ENCODE measurements at places on chromosomes 1 and 21.
A peak's percentile ranks its signal among the peaks of the same experiment; 100 is the strongest.

- DNase-seq, result peak; percentile 71
Observed at GRCh38 chr1:174743654-174744561, 255.8 kb upstream of the CACYBP start.

- DNase-seq, result no peak
Observed at GRCh38 chr1:71649608-71650007, 568.8 kb upstream of the ZRANB2 start.

GRCh38 chr1:41704196-41704595, 214.5 kb downstream of the HIVEP3 start:
- no peak for DNase-seq

GRCh38 chr1:18886003-18886335, 16.4 kb downstream of the ALDH4A1 start:
- DNase-seq, result no peak

- DNase-seq, result no peak
Observed at GRCh38 chr1:165494949-165495857, 48.6 kb upstream of the LRRC52 start.

DNA sequence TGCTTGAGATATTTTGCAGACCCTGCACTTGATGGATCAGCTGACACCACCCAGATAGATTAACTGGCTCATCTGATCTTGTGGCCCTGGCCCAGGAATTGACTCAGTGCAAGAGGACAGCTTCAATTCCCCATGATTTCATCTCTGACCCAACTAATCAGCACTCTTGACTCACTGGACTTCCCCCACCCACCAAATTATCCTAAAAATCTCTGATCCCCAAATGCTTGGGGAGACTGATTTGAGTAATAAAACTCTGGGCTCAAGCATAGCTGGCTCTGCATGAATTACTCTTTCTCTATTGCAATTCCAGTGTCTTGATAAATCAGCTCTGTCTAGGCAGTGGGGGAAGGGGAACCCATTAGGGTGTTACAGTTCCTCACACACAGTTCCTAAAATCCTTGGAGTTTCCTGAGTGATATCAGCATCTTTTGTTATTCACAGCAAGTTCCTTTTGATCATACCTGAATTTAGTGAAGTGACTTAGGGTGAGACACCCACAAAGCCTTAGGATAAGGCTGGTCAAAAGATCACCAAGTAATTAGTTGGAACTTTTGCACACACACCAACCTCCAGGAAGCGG, 104.2 kb downstream of the COP1 start:
- peak; percentile 45 for DNase-seq

DNA sequence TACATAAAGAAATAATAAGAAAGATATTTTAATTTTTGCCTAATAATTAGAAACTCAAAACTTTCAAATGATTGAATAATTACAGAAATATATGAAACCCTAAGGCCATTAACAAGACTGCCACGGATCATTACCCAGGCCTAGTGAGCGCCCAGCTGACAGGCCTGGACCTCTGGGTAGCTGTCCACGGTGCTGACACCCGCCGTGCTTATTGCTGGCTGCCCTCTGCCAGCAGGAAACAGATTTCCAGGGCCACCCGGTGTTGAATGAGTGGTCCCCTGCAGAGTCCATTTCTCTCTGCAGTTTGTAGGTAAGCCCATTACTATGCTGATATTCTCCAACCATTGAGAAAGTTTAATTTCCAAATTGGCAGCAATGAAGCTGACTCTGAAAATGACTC, 254.4 kb upstream of the GJB5 start:
- DNase-seq, result peak; percentile 58

DNA sequence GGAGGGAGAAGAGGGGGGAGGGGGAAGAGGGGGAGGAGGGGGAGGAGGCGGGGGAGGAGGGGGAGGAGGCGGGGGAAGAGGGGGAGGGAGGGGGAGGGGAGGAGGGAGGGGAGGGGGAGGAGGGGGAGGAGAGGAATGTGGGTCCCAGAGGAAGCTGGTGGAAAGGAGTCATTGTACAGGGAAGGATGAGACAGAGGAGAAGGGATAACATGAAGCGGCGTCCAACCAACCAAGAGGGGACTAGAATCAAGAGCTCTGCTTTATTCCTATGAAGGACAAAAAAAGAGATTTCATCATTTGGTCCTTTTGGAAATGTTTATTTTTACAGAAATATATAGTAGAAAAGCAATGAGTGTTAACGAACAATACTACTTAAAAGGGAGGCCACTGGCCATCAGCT, 24.5 kb downstream of the COA6 start:
- DNase-seq, result no peak

- no peak for DNase-seq
Observed at GRCh38 chr1:174874331-174875053, 125.3 kb upstream of the CACYBP start.

DNA sequence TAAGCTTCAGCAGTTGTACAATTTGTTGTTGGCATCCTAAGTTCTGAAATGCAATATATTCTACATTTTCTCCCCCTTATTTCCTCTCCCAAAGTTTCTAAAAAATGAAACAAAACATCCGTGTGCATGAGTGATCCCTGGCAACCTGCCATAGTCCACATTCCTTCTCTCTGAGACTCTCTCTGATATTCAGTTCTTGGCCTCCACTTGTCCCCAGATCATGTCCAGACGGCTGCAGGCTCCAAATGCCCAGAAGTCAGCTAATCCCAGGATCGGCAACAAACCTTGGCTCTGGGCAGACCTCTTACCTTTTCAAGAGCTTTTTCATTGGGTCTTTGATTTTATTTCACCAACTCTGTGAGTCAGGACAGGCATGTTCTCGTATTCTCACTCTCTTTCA, 187.8 kb downstream of the ETS2 start:
- DNase-seq, result peak; percentile 46

DNA sequence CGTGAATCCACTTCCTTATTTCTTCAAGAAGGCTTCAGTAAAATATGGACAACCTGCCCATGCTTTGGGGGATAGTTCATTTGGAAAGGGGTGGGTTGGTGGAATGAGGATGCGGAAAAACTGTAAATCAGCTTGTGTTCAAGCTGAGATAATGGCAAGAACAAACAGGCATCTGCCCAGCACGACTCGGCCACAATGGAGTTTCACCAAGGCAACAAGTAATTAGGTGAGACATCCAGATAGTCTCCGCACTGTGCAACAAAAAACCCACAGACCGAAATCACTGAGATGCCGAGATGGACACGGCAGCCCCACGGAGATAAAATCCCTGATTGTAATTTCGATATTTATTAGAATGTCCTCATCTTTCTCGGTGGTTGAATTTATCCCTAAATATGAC, 455.2 kb downstream of the AJAP1 start:
- DNase-seq, result no peak

DNA sequence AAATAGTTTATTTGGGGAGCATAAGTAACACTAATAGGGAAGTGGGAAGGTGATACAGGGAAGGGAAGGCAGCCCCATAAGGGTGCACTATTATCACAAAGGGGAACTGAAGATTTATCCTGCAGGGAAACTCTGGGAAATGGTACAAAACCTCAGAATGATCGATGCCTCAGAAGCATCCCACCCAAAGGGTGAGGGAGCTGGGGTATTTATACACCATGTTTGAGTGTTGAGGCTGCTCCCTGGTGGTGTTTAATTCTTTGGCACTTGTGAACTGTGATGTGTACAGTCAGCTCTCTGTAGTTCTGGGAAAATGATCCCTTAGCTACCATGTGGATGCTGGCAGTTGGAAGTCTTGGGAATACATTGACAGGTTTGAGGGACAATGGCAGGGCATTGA, 5.1 kb upstream of the TRIM62 start:
- DNase-seq, result no peak

GRCh38 chr1:228011721-228012311, 5.0 kb downstream of the WNT3A start:
- no peak for DNase-seq

DNA sequence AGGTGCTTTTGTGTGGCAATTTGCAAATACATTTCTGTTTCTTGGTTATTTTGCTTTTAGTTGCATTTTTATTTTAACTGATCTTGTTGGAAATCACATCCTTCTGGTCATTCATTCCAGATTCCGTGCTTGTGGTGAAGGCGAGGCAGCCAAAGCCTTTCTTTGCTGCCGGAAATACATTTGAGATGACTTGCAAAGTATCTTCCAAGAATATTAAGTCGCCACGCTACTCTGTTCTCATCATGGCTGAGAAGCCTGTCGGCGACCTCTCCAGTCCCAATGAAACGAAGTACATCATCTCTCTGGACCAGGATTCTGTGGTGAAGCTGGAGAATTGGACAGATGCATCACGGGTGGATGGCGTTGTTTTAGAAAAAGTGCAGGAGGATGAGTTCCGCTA, 34.8 kb upstream of the CD101 start:
- no peak for DNase-seq

DNA sequence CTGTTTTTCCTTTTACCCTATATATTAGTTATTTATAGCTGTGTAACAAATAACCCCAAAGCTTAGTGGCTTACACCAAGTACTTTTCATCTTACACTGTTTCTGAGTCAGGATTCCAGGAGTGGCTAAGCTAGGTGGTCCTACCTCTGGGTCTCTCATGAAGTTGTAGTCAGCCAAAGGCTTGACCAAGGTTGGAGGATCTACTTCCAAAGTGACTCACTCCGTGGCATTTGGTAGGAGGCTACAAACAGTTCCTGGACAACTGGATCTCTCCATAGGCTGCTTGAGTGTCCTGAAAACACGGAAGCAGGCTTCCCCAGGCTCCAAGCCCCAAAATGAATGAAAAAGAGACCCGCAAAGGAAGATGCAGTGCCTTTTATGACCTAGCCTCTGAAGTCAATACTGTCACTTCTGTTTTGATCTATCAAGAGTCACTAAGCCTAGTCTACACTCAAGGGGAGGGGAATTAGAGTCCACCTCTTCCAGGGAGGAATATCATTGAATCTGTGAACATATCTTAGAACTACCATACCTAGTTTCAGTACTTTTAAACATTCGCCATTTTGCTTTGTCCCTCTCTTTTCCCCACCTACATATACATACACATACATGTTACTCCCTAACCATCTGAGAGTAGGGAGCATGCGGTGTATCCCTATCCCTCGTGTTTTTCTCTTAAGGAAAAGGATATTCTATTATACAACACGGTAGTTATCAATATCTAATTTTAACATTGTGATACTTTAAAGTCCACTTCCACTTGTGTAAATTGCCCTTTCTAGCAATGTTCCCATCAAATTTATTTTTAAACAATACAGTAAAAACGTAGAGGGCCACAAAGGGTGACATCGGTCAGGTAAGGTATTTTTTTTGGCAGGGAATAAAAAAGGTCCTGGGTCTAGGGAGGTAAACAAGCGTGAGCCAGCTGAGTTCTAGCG, 67.2 kb downstream of the SLC35A3 start:
- DNase-seq, result peak; percentile 86

DNA sequence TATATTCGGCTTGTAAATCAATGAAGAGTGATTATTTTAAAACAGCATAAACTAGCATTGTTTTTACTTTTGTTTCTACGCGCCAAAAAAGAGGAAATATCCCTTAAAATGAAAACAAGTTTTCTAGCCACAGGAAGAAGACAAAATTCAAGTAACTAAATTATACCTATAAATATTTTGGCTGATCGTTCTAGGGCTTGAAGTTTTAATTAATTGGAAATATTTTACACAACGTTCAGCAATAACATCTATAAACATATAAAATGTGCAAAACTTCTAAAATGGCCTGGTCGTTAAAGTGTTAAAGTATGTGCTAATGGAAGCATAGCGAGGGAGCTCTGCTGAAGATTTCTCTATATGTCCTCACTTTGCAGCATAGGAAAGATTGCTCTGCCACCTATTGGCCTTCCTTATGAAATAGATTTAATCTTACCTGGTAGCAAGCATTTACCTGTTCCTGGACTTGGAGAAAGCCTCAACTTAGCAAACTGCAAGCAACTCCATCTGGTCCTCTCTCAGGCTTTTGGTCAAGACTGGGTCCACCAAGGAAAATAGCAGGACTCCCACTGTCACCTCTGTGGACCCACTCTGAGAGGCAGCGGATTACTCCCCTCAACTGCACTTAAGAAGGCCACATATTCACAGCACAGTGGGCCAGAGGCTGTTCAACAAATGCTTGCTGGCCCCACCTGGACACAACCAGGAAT, 351.3 kb upstream of the RUNX1 start:
- peak; percentile 47 for DNase-seq

DNA sequence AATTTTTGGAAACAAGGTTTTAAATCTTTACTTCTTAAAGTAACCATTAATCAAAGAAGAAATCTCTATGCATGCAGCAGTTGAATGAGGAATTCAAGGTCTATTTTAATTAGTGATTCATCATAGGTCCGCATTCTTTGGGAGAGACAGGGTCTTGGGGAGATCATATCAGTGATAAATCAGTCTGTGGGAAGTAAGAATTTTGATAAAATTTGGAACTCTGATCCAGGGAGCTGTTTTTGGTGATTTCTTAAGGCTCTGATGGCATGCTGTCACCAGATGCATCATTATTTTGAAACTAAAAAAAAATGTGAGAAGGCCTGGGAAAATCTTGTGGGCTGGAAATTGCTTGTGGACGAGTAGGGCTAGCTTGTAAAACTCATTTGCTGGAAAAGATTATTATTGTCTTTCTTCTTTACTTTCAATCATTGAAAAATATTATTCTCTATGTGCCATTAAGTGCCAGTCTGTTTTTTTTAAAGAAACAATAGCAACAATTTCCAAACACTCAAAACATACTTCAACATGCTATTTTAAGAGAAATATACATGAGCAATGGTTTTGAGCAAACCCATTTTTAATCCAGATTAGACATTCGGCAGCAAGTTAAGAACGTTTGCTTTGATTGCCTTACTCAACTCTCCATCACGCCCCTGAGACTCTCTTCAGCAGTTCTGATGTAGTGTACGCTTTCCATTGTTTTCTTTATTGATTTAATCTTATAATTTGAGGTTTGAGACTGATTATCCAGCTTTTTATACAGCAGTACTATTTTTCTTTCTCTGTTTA, 62.6 kb downstream of the ZBTB18 start:
- DNase-seq, result no peak

GRCh38 chr1:38046884-38047602, 450 bp upstream of the POU3F1 start:
- DNase-seq, result no peak

DNA sequence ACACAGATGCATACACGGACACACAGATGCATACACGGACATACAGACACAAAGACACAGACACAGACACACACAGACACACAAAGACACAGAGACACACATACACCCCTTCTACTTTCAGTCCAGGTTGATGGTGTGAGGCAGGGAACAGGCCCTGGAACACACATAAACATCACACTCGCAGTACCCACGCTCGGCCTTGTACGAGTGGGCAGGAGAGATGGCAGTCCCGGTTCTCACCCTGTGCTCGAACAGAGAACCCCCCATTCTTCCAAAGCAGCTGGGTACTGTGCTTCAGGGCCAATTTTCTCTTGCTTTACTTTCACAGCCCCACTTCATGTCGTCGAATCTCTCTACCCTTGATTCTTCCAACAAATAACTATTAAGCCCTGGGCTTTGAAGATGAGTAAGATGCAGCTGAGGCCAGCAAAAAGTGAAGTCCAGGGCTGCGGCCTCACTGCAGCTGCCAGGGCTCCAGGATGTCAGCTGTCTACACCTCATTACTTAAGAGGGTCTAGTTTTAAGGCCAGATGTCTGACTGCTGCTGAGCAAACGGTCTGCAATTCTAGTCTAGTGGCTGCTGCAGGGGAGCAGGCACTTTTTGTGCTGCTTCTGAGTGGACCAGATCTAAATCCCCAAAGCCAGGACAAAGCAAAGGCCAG, 90.1 kb downstream of the PGBD5 start:
- DNase-seq, result no peak

- peak; percentile 12 for DNase-seq
Observed at GRCh38 chr1:230077436-230078213, 10.6 kb downstream of the GALNT2 start.
